ENCODE measurements at places on chromosomes 5 and 9.

- no peak for DNase-seq
Measured at GRCh38 chr5:79621056-79621455, 8.8 kb downstream of the TENT2 start.

DNA sequence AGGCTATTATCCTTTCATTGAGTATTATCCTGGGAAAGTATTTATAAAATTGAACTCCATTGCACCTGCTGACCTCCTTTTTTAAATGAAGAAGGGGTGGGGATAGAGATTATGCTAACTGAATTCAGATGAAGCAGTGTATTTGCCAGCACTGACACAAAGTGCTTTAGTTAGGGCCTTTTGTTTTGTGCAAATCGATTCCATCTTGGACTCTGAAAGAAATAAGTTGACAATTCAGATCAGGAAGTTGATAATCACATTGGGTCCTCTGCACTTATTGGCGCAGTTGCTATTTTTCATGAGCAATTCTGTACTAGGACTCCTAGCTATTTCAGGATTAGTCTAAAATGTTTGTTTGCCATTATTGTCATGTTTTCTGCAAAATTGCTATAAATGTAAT, 101.6 kb upstream of the FSD1L start:
- DNase-seq = no peak

GRCh38 chr5:36948650-36949049, 72.1 kb downstream of the NIPBL start:
- no peak for DNase-seq

DNA sequence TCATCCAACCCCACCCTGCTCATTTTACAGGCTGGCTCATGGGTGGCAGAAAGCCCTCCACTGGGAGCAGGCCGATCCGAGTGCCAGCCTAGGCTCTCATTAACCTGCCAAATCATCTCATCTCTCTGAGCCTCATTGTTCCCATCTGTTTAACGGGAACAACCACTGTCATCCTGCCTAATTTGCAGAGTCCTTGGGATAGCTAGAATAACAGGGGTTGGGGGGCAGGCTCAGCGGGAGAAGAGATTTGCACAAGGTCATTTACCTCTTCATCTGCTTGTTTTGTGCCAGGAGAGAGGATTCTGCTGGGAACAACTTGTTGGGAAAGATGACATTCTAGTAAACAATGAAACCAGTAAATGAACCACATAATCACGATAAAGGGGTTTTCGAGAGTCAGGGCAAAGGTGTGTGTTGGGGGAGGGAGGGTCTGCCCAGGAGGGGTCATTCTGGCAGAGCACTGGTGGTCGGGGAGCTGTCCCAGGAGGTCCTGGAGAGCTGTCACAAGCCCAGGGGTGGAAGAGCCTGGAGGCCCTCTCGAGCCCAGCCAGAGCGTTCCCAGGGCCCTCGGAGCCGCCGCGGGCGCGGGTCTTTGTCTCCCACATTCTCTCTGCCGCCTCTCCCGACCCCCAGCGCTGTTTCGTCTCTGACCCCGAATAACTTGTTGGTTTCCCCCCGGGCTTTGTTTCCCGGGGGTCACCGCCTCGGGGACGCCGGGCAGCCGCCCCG, 22.8 kb upstream of the NDST1 start:
- DNase-seq = no peak

- DNase-seq = no peak
Measured at GRCh38 chr9:132699956-132700355, 29.7 kb downstream of the GTF3C4 start.

GRCh38 chr5:90113108-90113507, 296.4 kb downstream of the CETN3 start:
- DNase-seq = no peak
